ENCODE measurements at places on chromosomes 5 and 9.
A peak's percentile ranks its signal among the peaks of the same experiment; 100 is the strongest.

- DNase-seq, result no peak
Measured at GRCh38 chr9:73259086-73259696, 107.5 kb downstream of the ANXA1 start.

- no peak for DNase-seq
Measured at GRCh38 chr5:75281716-75282465, 45.2 kb upstream of the ANKRD31 start.

DNA sequence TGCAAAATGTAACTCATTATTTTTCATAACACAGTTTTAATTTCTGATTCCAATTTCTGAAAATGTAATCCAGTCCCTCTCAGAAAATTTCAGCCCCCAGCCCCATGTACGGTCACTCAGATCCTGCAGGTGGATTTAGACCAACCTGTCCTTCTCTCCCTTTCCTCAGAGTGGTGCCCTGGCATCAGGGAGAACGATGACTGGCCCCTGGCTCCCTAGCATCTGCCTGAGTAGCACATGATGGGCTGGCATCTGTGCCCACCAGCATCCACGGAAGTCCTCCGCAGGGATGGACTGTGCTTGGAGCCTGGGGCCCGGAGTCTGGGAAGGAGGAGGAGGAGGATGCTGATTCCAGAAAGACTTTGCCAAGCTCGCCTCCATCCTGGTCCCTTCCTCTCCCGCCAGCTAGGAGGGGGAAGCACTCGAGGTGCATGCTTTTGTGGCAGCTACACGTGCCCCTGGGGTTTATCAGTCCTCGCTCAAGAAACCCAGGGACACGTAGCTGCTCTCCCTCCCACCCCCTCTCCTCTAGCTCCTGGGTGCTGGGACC, 54.4 kb upstream of the RUFY1 start:
- DNase-seq, result no peak

GRCh38 chr5:175681045-175681967, 23.4 kb downstream of the HRH2 start:
- no peak for DNase-seq

- DNase-seq, result no peak
Measured at GRCh38 chr5:120052916-120053828, 410.9 kb upstream of the PRR16 start.

- DNase-seq, result peak; percentile 5
Measured at GRCh38 chr9:86246752-86247161, 12.7 kb downstream of the C9orf153 start.

DNA sequence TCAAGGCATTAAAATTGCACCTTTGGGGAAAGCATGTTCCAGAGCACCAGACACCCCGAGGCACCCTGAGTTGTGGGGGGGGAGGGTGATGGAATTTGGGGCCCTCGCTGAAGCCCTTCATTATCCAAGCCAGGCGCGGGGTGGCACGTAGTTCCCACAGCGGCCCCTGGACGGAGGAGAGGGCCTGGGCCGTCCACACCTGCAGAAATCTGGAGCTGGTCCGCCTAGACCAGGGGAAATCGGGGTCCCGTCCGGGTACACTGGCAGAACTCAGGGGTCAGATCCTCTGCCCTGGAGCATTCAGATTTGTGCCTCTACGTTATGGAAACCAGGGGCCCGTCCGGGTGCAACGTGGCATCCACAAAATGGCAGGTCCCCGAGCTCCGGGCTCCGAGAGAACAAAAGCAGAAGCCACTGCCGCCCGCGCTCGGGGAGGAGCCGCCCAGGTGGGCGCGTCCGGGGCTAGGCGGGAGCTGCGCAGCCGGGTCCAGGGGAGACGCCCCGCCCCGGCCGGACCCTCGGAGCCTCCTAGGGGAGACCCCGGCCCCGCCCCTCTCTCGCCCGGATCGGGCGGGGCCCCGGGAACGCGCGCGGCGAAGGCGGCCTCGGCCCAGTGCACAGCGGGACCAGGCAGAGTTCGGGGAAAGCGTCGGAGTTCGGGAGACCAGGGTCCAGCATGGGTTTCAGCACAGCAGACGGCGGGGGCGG, at the start of gene PLEKHG4B:
TSS of gene PLEKHG4B (plus strand) at position 613 of the 708 bp plus-strand sequence. CDS start at position 677, 64 bp downstream.
- DNase-seq, result peak; percentile 60

DNA sequence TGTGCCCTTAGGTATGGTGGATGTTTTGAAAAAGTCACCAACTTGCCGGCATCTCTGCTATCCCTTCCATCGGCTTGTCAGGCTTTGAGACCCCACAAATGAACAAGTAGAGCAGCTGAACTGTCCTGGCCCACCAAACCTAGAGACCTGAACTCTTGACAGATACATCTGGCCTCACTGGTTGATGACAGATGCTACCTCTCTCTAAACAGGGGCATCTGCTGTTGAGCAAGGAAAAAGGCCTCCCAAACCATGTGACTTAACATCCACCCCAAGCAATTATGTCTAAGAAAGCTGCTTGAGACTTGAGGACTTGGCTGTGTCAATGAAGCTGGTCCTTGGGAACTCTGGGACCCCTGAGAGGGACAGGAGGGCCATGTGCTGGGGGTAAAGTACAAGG, 2.3 kb downstream of the CCNI2 start:
- DNase-seq, result no peak

GRCh38 chr5:178642351-178642909, 15.6 kb upstream of the CLK4 start:
- DNase-seq, result peak; percentile 98

GRCh38 chr5:481347-481746, 38.4 kb downstream of the EXOC3 start:
- no peak for DNase-seq

- DNase-seq, result no peak
Measured at GRCh38 chr5:75677607-75678006, 39.6 kb downstream of the POC5 start.

DNA sequence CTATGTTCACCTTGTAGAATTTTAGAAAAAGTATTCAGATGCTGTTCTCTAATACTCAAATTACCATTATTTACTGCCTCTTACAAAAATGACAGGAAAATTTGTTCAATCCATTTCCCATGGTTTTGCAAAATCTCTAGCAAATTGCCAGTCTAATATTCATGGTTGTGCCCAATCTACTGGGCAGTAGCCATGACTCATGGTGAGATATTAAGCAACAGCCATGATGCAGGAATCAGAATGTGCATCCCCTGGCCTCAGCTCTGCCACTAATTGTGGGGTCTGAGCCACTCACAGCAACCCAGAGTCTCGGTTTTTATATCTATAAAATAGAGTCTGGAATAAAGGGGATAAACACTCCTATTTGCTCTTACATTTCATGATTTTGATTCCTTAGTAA, 353.6 kb downstream of the DEPDC1B start:
- DNase-seq, result no peak

DNA sequence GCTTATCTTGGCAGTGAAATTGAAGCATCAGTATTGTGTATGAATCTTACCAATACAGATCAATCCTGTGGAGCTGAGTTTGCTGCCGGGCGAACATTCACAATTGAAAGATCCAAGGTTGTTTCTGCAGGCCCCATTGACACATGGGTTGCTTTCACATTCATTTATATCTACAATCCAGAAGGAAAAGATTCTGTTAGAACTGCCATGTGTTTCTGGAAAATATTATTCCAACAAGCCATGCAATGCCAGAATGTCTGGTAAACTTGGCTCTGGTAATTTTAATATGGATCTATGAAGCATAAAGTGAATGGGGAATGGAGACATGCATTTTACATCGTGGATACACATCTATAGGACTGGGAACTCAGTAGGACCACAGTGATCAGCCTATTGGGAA, 180.8 kb downstream of the FBN2 start:
- DNase-seq, result no peak

- no peak for DNase-seq
Measured at GRCh38 chr5:18311266-18311665, 677.0 kb downstream of the TAF11L14 start.

- peak; percentile 57 for DNase-seq
Measured at GRCh38 chr5:68522863-68523262, 307.3 kb downstream of the PIK3R1 start.

DNA sequence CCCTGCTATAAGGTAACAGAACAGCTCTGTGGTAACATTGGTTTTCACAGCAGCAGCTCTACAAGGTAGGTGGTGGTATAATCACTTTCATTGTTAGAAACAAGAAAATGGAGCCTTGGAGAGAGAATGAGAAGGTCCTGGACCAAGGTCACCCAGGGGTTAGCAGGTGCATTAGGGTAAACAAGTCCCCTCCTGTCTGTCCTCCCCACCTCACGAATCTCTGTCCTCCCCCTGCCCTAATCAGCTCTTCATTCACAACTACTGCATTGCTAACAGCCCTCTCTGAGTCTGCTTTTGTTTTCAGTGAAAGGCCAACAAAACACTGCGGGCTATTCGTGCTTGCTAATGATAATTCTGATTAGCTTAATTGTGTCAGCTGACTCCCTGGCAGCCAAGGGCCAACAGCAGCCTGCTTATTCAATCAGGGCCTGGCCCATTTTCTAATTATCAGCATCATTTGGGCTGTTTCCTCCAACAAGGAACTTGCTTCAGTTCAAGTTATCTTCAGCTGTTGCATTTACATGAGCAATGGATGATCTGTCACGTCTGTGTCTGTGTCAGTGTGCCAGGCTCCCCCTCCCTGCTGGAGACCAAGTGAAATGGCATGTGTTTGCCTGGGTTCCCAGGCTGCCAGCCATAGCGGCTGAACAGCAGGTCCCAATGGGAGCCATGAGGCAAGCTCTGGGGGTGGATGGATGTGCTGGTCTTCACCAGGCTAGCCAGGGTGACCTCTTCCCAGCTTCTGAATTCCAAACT, 56.7 kb upstream of the EQTN start:
- no peak for DNase-seq

All from fibroblast of skin of right biceps (primary cell).